ENCODE measurements at places on chromosomes 12 and 14.

GRCh38 chr12:2165927-2166326 lies 113.1 kb downstream of the CACNA1C start:
- no peak for DNase-seq

DNA sequence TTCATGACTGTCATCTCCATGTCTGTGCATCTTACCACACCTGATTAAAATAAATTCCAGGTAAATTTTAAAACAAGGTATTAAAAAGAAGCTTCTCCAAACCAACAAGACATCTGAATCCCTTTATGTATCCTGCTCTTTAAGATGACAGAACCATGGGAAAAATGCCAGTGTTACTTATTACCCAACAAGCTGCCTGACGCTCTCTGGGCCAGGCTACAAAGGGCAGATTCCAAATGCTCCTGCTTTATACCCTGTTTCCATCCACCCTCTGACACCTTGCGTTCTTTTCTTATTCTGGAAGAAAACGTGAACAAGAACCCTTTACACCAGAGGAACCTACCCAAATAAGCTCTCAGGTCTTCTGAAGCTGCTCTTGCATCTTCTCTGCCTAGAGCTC lies 70.7 kb downstream of the SLC8A3 start:
- DNase-seq = no peak

DNA sequence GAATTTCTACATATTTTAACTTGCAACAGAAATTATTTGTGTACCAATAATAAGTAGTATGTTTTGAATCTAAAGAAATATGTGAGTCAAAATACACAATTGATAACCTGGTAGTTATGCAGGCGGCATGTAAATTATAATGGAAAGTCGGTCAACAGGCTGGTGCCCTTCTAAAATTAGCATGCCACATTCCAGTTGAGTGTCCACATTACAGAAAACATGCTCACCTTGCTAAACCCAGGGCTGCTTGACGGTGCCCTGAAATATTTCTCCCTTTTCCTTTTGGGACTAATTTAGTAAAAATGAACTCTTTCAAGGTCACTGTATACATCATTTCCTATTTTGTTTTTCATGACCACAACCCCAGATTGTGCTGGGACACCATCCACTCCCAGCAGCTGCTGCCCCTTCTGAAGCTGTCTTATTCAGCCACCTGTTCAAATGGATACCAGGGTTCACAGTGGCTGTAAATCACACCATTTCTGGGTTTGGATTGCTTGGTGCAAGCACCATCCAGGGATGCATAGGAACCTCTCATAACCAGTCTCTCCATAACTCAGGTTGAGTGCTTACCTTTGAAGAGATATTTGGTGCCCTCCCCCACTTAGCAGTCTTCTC lies 110.6 kb downstream of the ANO6 start:
- DNase-seq = no peak

DNA sequence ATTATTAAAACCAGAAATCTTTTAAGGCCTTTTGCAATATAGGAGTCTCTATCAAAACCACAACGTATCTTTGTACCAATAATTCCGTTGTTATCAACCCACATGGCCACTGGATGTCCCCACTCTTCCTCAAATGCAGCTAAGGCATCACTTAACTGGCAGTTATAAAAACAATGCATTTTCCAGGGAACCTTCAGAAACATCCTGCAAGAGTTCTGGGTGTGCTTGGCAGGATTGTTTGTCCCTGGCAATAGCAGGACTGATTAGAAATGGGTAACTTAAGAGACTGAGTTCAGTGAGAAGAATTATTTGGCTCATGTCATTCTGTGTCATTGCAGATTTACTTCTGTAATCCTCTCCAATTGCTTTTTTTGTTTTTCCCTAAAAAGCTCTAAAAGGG lies 112.0 kb downstream of the SLC15A5 start:
- no peak for DNase-seq

- DNase-seq = no peak
Measured at GRCh38 chr14:99326041-99326710, 54.2 kb upstream of the BCL11B start.

DNA sequence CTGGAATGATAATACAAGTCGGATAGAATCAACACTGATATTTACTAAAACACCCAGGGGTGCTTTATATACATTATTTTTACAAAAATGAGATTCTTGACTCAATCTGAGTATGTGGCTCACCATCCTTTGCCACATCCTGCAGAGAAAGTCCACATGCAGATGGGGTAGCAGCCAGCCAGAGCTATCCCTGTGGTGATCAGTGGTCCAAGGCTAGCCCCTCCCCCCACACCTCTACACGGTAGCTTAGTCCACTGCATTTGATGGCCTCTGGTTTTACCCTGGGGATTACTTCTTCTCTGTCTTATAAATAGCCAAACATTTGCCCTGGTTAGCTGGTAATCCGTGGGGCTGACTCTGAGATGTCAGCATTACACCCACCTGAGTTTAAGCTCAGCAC lies 28.1 kb upstream of the TTC7B start:
- no peak for DNase-seq

DNA sequence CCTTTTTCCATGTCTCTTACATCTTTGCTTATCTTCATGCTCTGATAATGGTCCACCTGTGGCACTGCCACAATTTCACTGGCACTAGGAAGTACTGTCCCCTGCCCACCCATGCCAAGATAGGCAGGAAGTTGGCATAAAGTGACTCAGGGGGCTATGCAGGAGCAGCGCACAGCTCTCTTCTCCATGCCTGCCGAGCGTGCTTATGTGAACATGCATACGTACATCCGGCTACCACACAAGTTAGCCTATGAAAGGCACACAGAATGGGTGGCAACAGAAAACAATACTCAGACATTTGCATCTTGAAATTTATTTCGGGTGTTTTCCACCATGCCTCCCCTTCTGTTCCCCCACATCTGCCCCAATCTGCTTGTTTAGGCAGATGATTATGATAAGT lies 174.4 kb upstream of the GZMB start:
- no peak for DNase-seq

GRCh38 chr14:78107166-78107565 lies 63.0 kb upstream of the NRXN3 start:
- DNase-seq = no peak

DNA sequence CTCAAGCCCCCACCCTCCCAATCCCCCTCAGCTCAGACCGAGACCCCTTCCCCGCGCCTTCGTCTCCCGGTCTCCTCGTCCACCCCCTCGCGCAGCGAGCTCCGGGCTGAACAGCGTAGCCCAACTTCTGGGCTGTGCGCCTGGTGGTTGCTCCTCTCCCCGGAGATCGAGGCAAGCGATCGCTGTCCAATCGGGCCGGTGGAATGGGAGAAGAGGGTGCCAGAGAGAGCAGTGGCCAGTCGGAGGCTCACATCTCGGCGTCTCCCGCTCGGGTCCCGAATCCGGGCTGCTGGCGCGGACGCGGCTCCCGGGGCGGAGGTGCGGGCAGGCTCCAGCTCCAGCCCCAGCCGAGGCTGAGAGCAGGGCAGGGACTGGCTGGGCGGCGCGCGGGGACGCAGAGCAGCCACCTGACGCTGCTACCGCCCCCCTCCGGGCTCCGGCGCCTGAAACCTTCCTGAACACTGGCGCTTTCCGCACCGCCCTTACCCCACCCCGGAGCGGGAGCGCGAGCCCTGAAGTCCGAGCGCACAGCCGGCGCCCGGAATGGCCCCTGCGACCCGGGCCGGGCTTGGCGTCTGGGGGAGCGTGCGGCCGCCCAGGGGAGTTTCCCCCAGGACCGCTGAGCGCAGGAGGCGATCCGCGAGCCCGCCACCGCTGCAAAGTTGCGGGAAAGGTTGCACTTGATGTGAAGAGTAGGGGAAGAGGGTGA lies 508 bp upstream of the KCNH5 start:
- no peak for DNase-seq

DNA sequence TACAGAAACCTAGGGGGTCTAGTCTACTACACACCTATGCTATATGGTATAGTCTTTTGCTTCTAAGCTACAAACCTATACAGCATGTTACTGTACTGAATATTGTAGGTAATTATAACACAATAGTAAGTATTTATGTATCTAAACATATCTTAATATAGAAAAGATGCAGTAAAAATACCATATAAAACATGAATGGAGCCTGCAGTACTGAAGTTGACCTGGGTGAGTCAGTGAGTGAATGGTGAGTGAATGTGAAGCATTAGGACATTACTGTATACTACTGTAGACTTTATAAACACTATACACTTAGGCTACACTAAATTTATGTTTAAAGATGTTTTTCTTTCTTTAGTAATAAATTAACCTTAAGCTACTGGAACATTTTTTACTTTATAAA lies 13.1 kb upstream of the ABCD2 start:
- DNase-seq = no peak

DNA sequence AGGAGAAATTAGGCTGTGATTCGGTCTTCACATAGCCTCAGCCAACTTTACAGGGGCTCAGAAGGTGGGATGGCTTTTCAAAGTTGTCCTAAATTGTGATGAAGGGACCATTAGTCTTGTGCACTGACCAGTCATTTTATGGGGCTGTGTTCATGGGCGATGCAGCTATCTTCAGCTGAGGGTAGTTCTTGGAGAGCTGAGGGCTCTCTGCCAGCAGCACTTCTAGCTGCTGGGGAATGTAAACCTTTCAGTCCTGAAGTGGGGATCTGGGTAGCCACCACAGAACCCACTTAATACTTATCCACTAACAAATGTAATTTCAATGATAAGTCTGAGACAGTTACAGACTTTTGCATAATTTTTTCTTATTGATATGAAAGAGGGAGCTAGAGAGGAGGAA lies 270.6 kb downstream of the AEBP2 start:
- no peak for DNase-seq

DNA sequence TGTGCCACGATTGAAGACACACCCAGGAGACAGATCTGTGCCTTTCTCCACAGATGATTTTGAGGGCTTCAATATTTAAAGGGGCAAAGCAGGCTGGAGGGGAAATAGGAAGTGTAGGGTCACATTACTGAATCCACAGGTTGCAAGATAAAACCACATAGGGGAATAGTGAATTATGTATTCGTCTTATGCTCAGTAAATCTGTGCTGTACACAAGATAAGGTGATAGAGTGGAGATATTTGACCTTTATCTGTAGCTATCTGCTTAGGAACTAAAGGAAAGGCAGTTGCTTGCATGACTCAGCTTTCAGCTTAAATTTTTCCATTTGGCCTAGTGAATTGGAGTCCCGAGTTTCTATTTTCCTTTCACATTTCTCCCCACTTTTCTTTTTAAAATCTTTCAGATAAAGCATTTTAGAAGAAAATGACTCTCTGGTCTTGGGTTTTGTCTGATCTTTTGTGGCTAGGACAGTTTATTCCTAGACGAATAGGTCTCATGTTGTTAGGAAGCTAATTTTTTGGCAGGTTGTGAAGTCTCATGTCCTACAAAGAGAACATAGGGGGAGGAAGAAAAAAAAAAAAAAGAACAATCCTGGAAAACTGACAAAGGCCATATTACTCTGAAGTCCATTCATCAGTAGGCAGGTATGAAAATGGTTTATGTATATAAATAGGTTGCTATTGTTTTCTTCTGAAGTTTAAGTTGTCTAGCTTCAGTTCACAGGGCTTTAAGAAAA lies 55.4 kb downstream of the FBXO33 start:
- DNase-seq = no peak

DNA sequence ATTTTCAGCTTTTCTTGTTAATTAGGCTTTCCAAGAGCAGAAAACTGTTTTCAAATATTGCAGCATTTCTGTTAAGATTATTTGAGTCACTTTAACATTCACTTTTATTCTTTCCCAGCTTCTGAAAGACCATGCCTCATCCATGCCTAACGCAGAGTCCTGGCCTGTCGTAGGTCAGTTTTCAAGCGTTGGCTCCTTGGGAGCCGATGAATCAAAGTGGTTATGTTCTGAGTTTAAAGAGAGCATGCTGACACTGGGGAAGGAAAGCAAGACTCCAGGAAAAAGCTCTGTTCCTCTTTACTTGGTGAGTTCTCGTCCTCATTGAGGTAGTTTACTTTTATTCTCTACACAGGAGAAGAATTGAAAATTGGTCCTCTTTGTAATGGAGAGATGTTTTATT lies 33.1 kb downstream of the TDP1 start:
- DNase-seq = no peak

DNA sequence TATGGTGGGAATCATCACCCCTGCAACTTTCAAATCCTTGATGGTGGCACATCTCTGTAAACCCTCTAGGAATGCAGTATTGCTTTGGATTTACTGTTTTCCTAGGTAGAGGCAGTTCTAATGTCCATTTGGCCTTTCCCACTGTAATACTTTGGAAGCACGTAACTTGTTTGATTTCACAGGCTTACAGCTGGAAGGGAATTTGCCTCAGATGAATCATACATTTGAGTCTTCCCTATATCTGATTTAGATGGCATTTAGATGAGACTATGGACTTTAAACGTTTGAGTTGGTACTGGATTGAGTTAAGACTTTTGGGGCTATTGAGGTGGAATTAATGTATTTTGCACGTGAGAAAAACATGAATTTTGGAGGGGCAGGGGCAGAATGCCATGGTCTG lies 35.9 kb downstream of the DAAM1 start:
- DNase-seq = no peak

DNA sequence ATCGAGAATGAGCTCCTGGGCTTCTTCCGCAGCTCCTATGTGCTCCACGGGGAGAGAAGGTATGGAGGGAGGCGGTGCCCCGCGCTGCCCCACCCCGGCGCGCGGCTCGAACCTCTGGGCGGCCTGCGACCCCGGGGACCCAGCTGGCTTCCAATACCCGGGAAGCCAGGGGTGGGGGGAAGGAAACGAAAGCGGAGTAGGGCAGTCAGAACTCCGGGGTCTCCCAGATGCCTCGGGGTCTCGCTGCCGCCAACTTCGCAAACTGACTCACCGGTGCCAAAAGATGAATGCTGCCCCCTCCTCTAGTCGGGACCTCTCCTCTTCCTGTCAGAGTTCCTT lies 1.3 kb downstream of the TRHDE start:
- DNase-seq = no peak

GRCh38 chr14:96027431-96028355 lies 11.5 kb upstream of the C14orf132 start:
- no peak for DNase-seq

DNA sequence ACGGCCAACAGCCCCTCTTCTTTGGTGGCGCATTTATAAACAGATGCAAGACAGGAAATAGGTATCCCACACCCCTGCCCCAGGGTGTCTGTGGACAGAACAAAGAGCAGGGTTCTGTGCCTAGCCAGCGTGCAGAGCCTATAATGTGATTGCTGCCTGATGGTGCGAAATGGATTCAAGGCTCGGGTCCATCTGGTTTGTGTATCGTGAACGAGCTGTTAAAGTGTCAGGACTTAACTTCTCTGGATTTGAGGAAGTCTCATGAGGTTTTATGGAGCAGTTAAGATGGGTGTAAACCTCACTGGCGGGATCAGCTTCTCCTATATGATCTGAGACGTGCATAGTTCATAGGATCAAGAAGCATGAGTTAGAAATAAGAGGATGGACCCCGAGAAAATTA lies 388.7 kb upstream of the TBX3 start:
- no peak for DNase-seq

GRCh38 chr14:73153272-73153671 lies 17.0 kb downstream of the PSEN1 start:
- no peak for DNase-seq

- no peak for DNase-seq
Measured at GRCh38 chr12:47114481-47114892, 34.7 kb upstream of the AMIGO2 start.
